CD4-positive, CD25-positive, alpha-beta regulatory T cell (primary cell): ENCODE measurements at places on chromosomes 7 and 10. TPM values are rescaled to one million over a fixed set of nuclear protein-coding genes. Genes with fewer than 3 reads are reported as not detected.

DNA sequence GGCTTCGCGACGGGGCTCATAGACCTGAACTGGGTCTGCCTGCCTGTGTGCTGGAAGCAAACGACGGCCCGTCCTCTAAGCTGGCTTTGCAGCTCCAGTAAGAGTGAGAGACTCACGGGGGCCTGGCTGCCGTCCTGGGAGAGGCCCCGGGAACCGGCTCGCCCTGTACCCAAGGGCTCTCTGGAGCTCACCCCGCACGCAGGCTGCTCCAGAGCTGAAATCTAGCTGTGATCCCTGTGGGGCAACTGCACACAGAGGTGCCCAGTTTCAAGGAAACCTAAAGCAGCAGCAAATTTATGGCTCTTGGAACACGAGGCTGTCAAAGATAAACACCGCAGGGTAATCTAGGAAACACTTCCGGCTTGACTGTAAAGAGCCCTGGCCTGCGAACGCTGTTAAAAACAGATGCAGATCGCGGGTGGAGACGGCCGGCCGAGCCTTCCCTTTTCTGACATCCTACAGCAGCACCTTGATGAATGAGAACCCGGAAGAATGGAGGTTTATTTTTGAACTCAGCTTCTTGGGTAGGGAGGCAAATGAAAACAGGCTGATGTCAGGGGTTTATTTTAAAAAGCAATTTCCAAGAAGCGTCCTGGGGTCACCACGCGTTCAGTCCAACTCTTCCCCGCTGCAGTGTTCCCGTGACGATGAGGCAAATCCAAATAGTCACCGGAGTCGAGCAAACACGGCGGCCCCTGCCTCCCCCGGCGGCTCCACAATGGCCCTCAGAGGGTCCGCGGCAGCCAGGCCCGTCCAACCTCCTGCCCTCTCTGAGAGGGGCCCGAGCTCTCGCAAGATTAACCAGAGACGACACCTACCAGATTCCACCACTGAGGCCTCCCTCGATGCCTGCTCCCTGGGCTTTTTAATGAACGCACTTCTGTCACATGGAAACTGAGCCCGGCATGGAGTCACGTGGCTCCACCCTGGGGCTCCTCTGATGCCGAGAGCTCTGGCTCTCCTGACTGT lies 29.6 kb downstream of the AMZ1 start:
- no peaks in the 10 kb centered on the region for H3K27me3 ChIP-seq
- H3K36me3 ChIP-seq = no peaks in the 10 kb centered on the region
- H3K4me3 ChIP-seq = no peak overlapping the region
- H3K4me1 ChIP-seq = peaks cover 56% of the 10 kb centered on the region
- DNase-seq = no peak

DNA sequence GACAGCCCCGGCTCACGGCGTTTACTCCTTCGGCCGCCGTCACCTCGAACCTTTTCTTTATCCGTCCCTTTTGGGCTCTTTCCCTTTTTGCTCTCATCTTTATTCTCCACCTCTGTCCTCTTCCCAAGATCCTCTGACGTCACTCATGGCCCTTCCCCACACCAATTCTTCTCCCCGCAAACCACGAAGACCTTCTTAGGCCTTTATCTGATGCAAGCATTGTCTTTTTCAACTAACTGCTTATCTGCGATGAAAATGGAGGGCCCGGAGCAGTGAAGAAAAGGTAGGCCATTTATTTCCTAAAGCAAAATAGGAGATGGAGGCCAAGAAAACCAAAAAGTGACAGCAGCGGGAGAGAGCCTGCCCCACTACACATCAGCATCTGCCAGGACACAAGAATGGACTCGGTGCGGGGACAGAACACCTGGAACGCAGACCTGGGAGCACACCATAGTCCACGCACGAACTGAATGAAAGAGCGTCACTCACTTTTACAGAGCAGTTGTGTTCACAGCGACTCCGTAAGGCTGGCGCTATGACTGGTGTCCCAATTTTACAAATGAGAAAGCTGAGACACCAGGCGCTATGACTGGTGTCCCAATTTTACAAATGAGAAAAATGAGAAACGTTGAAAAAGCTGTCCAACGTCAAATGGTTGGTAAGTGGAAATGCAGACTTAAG lies 45.3 kb downstream of the ZNF777 start:
- H3K4me1 ChIP-seq = peaks cover 5% of the 10 kb centered on the region
- DNase-seq = no peak
- H3K27me3 ChIP-seq = peaks cover 7% of the 10 kb centered on the region
- no peaks in the 10 kb centered on the region for H3K36me3 ChIP-seq
- H3K4me3 ChIP-seq = no peak overlapping the region

GRCh38 chr7:48182718-48183369 lies 11.6 kb downstream of the ABCA13 start:
- no peak overlapping the region for H3K4me3 ChIP-seq
- DNase-seq = no peak
- no peaks in the 10 kb centered on the region for H3K4me1 ChIP-seq
- no peak overlapping the region for H3K27ac ChIP-seq
- no peaks in the 10 kb centered on the region for H3K27me3 ChIP-seq
- no peaks in the 10 kb centered on the region for H3K36me3 ChIP-seq

DNA sequence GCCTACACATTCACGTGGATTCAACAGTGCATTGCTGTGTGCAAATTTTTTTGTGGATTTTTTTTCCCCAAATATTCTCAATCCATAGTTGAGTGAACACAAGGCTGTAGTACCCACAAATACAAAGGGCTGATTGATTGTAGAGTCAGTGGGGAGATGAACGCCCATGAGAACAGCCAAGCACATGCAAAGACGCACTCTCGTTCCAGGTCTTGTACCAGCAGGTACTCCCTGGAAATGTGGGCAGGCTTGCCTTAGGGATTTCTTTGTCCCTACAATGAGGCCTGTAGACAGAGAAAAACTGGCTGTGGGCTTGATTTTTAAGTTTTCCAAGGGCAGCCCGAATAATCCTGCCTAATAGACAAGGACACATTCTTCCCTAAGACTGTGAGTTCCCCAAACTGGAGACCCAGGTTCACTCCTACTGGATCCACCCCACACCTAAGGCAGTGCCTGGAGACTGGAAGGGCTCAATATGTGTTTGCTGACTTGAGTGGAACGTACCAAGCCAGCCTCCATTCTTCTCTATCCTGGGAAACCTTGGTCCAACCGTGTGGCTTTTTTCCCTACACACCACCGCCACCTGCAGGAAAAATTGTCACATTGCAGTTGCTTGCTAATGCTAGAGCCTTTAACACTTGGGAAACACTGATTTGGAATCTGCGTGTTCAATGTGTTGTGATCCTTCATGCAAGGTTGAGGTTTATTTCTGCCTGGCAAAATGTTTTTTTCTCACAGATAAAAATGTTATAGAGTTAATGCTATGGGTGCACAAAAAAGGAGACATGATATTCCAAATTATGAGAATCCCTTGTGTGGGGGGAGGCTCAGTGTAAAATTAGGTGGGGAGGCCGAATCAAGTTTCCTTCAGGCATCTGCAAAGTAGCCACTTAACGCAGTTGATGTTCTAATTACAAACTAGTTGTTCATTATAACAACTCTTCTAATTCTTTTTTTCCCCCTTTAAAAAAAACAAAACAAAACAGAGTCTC lies 49.3 kb downstream of the PPP1R17 start:
- no peaks in the 10 kb centered on the region for H3K27me3 ChIP-seq
- H3K4me1 ChIP-seq = no peaks in the 10 kb centered on the region
- no peak for DNase-seq
- H3K27ac ChIP-seq = no peak overlapping the region
- no peak overlapping the region for H3K4me3 ChIP-seq

CD36 gene
- 0.52 TPM for total RNA-seq

RINT1 gene
- 25.5 TPM for total RNA-seq

UPK3B gene
- 8.4 TPM for total RNA-seq

ZNF467 gene
- total RNA-seq = 1.1 TPM

SPDYE2B gene
- total RNA-seq = not detected

PON3 gene
- total RNA-seq = not detected
